Activated CD4-positive, alpha-beta T cell treated with anti-CD3 and anti-CD28 coated beads, Interleukin-2, amount 50 U/mL, for 48 hours (primary cell): ENCODE measurements at places on chromosomes 7 and 10.

GRCh38 chr10:123527151-123527550, 139.0 kb upstream of the GPR26 start:
- DNase-seq = no peak

DNA sequence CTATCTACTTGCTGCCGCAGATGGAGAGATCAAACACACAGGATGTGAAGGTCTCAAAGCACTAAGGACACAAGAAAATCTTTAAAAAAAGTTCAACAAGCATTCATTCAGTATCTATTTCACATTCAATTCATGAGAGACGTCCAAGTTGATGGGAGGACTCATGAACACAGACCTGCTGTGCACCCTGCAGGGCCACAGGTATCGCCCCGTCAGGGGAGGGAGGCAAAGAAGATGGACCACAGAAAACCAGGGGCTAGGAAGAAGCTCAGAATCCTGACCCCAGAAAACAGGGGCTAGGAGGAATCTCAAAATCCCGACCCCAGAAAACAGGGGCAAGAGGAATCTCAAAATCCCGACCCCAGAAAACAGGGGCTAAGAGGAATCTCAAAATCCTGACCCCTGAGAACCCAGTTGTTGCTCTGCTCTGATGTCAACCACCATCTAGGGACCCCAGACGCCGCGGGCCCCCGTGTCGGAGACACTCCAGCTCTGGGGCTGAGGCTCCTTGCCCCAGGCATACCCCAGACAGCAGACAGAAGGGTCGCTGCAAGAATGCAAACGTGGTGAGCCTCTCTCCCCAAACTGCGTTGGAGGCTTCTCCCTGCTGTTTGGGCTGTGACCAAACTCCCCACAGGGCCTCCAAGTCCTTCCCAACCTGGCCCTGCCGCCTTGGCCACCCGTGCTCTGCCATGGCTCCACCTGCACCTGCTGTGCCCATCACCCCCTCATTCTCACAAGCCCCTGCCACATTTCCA, 197.6 kb downstream of the DIP2C start:
- no peak for DNase-seq

GRCh38 chr7:157494506-157495176, 157.8 kb downstream of the DNAJB6 start:
- DNase-seq = no peak

DNA sequence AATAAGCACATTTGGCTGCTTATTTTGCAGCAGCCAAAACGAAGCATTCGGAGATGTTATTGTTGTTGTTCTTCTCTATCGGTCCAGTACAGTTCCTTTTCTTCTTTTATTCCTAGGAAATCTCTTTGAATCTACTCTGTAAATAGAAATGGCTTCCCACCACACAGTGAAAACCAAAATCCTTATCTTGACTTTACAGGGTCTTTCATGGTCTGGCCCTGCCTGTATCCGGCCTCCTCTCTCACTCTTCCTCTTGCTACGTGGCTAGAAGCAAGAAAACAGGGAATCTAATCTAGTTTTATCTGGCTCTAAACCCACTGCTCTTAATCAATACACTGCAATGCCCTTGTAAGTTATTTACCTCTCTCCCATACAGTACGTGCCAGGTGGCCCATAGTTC, 926.0 kb upstream of the C7orf33 start:
- DNase-seq = no peak

GRCh38 chr10:79487296-79488194, 24.8 kb upstream of the EIF5AL1 start:
- peak; percentile 26 for DNase-seq
